ENCODE measurements at places on chromosomes 16 and 17. TPM values are rescaled to one million over a fixed set of nuclear protein-coding genes. Genes with fewer than 3 reads are reported as not detected.

- DNase-seq = no peak
Measured at GRCh38 chr17:17275971-17276370, 5.1 kb downstream of the COPS3 start.

Gene ABAT
- polyA plus RNA-seq = 5.2 TPM

GRCh38 chr16:53968454-53968853 is 264.5 kb downstream of the FTO start:
- DNase-seq = no peak

DNA sequence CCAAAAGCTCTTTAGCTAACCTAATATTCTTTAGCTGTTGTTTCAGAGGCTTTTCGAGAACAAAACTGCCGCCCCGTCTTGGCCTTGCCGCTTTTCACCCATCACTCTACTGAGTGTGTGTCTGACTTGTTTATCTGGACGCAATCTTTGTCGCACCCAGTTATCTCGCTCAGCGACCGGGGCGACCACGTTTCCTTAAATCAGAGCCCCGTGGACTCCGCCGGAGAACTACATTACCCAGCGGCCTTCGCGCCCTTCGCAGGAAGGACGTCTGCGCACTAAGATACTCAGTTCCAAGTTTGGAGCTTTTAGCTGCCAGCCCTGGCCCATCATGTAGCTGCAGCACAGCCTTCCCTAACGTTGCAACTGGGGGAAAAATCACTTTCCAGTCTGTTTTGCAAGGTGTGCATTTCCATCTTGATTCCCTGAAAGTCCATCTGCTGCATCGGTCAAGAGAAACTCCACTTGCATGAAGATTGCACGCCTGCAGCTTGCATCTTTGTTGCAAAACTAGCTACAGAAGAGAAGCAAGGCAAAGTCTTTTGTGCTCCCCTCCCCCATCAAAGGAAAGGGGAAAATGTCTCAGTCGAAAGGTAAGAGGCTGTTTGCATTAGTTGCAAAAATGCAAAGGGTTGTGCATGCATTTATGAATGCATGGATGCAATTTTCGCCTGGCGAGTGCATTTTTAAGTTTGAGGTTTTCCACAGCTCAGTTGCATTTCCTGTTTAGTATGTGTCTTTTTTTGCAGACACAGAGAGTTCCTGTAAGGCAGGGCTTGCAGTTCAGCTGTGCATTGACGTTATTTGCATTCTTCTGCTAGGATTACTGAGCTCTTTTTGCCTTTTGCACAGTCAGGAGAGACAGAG is at the start of gene MAP2K6:
MAP2K6 (plus strand) TSS at position 290 of the 867 bp plus-strand sequence; CDS start at position 578, 288 bp downstream.
- peak; percentile 95 for DNase-seq

GRCh38 chr16:66120656-66121055 is 245.8 kb upstream of the CDH5 start:
- DNase-seq = no peak

- DNase-seq = no peak
Measured at GRCh38 chr16:24771779-24772157, 42.3 kb downstream of the TNRC6A start.

Gene LRRC37A3
- polyA plus RNA-seq = 2.7 TPM

Gene KCNG4
- not detected for polyA plus RNA-seq

- no peak for DNase-seq
Measured at GRCh38 chr17:78651554-78651953, 74.4 kb upstream of the DNAH17 start.

Data from stomach (tissue), 19 donors.